ENCODE measurements at places on chromosomes 5 and 9.

DNA sequence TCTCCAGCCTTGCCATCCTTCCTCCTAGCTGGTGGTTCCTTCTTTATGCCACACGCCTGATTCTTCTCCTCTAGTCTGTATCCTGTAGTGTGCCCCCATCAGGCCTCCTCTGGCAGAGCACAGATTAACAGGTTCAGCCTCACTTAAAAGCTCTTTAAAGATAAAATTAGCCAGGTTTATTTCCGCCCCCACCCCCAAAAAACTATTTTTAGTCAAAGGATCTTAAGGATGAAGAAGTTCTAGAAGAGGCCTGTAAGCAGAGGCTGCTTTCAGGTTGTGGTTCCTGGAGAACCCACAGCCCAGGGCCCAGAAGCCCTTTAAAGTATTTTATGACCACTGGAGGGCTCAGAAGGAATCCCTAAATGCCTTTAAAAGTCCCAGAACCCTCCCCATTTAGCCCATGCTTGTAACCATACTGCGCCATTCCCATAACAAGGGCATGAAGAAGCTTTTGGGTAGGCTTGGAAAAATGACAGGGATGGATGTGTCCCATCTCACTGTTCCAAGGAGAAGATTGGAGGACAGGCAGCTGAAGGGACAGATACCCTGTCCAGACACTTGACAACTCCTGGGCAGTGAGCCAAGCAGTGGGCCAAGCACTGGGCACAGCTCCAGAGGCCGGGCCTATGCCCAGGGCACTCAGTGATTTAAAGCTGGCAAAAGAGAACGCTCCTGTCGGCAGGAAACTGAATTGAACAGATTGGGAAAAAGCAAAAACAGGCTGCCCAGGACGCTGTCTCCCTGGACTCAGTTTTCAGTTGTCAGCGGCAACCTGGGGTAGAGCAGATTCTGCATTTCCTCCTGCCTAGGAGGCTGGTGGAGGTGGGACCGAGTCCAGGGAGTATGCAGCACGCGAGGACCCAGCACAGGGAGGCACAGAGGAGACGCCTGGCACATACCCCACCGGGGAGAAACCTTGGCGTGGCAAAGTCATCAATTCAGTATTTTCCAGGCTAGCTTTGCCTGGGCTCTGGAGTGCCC lies 106.3 kb upstream of the SSBP2 start:
- DNase-seq, result no peak

DNA sequence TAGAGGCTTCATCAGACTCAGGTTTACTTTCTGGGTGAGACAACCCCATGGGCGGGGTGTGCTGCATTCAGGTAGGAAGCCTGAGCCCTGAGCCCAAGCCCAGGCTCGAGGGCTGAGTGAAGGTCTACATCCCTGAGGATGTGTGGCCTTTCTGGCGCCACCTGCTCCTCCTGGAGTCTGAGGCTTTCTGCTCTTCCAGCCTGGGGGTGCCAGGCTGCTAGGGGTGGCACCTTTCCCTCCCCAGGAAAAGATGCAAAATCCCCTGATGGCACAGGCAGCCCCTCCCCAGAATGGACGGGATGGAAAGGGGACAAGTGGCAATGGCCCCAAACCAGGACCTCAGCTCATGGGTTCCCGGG lies 44.4 kb upstream of the PRRC2B start:
- no peak for DNase-seq

- DNase-seq, result no peak
Observed at GRCh38 chr5:581266-581665, 30.9 kb upstream of the CEP72 start.

DNA sequence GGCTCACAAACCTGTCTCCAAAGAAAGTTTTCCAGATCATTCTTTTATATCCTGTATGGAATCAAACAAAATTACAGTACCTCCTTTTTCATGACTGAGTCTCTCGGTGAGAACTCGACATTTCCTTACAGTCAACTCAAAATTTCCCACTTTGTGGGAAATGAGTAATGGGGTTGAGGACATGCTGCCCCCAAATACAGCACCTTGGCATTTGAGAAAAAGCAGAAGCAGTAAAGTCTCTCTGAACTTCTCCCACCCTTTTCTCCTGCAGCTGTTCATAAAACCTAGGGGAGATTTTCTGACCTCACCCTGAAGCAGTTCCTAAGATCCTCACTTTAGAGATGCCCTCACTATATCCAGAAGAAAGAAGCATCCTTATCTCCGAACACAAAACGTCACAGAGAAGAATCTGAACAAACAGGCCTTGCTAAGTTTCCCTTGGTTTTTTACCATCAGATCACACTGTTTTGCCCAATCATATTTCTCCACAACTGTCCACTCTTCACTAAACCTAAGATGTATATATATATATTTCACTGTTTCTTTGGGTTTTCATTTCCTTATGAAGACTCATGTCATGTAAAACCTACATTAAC lies 96.1 kb upstream of the APC start:
- no peak for DNase-seq

DNA sequence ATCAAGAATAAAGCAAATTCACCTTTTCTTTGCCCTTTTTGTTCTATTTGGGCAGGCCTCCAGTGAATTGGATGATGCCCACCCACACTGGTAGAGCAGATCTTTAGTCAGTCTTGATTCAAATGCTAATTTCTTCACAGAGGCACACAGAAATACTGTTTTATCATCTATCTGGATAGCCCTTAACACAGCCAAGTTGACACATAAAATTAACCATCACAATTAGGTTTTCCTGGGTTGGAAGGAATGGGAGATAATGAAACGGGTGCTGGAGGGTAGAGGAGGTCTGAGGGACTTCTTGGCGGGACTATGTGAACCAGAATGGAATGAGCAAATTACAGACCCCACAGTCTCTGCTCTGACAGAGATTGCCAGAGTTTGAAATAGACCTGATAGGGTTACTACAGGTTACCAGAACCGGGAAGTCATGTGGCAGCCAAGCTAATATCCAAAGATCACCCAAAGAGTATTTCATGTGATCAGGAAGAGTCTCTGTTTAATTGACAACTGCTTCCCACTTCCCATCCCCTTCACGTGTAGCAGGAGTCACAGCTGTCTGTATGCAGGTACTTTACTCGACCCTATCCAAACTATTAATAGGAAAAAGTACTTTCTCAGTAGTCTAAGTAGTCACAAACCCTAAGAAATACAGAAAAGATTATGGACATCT lies 20.0 kb upstream of the TMEM161B start:
- DNase-seq, result no peak

DNA sequence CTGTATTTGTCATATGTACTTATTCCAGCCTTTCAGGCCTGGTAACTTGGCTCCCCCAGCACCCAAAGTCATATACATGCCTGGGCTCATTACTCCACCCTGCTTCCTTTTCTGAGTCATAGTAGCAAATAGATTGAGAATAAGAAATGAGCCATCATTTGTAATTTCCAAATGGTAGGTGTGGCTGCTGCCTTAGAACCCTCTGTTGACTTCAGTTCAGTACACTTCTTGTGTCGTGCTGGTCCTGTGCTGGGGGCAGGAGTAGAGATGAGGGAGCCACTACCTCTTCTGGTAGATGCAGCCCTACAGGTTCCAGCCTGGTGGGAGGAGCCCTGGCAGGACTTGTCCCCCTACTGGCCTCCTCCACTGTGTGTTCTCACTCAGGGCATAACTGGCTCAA lies 11.1 kb downstream of the GM2A start:
- peak; percentile 81 for DNase-seq

DNA sequence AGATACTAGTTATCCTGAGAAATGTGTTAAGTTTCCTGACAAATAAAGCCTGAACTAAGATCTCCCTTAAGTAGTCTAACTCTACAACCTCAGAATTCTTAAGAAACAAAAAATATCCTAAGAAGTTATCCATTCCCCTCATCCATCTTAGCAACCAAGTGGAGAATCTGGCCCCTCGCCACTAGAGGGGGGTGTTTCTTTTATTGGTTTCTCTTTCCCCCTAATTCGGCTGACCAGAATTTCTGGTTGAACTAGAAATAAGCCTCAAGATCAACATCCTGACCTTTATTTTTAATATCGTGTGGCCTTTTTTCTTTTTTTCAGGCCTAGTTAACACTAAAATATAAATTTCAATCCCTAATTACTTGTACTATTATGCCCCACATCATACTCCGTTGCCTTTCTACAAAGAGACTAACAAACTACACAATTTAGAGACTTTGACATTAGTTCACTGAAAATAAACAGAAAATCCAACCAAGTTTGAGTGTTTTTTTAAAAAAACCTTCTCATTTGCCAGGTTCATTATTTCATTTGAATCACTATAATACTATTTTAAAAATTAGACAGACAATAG lies 14.3 kb upstream of the NR4A3 start:
- peak; percentile 85 for DNase-seq

- DNase-seq, result no peak
Observed at GRCh38 chr5:124677374-124678351, 68.8 kb downstream of the ZNF608 start.

- no peak for DNase-seq
Observed at GRCh38 chr5:45796959-45797553, 100.9 kb upstream of the HCN1 start.
